ENCODE measurements at places on chromosomes 2 and 18. TPM values are rescaled to one million over a fixed set of nuclear protein-coding genes. Genes with fewer than 3 reads are reported as not detected.
A peak's percentile ranks its signal among the peaks of the same experiment; 100 is the strongest.

DNA sequence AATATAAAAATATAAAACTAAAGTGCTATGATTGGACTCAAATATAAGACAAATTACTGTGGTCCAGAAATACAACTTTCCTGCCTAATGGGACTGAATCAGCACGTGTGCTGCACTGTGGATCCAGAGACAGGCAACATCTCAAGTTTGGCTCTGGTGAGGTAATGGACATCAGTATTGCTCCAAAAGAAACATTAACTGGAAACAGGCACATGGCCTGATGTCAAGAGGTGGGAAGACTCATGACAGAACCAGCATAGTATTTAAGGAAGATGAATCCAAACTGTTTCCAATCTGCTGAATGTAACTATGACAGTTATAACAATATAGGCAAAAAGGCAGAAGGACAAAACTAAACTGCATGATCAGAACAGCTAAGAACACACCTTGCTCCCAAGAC lies 354.6 kb downstream of the FSIP2 start:
- H3K27me3 ChIP-seq, result no peaks in the 10 kb centered on the region
- DNase-seq, result no peak
- no peaks in the 10 kb centered on the region for H3K4me1 ChIP-seq
- H3K27ac ChIP-seq, result no peak overlapping the region

DNA sequence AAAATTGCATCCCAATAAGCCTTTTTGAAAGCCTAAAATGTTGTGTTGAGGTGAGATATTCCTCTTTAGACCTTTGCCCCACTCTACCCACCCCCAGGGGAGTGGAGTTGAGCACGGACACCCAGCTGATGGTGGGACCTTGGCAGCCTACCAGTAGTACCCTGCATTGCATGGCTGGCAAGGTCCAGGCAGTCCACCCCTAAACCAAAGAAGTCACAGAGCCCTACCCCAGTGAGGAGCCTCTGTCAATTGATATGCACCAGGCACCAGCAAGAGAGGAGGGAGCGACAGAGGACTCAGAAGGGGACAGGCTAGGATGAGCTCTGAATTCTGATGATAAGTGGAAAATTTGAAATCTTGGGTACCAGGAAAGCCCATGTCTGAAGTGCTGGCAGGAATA lies 38.6 kb downstream of the MARCO start:
- no peak overlapping the region for H3K4me3 ChIP-seq
- H3K27ac ChIP-seq, result no peak overlapping the region
- no peak for DNase-seq
- H3K4me1 ChIP-seq, result no peaks in the 10 kb centered on the region

GRCh38 chr18:6851480-6851879 lies 122.0 kb downstream of the ARHGAP28 start:
- H3K27me3 ChIP-seq, result no peaks in the 10 kb centered on the region
- H3K27ac ChIP-seq, result no peak overlapping the region
- H3K4me1 ChIP-seq, result no peaks in the 10 kb centered on the region
- H3K36me3 ChIP-seq, result peaks cover 38% of the 10 kb centered on the region

- H3K27me3 ChIP-seq, result no peaks in the 10 kb centered on the region
- H3K4me3 ChIP-seq, result no peak overlapping the region
- H3K27ac ChIP-seq, result no peak overlapping the region
- no peaks in the 10 kb centered on the region for H3K36me3 ChIP-seq
- no peaks in the 10 kb centered on the region for H3K4me1 ChIP-seq
These were observed 76.1 kb upstream of the NOSTRIN start for GRCh38 chr2:168726375-168726774.

GRCh38 chr2:158990397-158991214 lies 22.2 kb downstream of the TANC1 start:
- peak; percentile 95 for DNase-seq
- no peaks in the 10 kb centered on the region for H3K36me3 ChIP-seq

- DNase-seq, result no peak
- H3K27ac ChIP-seq, result no peak overlapping the region
- no peaks in the 10 kb centered on the region for H3K36me3 ChIP-seq
- no peak overlapping the region for H3K4me3 ChIP-seq
These were observed 283.0 kb downstream of the MEIS1 start for GRCh38 chr2:66717973-66718372.

- peaks cover 2% of the 10 kb centered on the region for H3K27me3 ChIP-seq
- DNase-seq, result no peak
- no peaks in the 10 kb centered on the region for H3K4me1 ChIP-seq
- H3K36me3 ChIP-seq, result no peaks in the 10 kb centered on the region
- H3K27ac ChIP-seq, result no peak overlapping the region
- H3K4me3 ChIP-seq, result no peak overlapping the region
These were observed 147.6 kb downstream of the LDLRAD4 start for GRCh38 chr18:13366131-13366530.

DNA sequence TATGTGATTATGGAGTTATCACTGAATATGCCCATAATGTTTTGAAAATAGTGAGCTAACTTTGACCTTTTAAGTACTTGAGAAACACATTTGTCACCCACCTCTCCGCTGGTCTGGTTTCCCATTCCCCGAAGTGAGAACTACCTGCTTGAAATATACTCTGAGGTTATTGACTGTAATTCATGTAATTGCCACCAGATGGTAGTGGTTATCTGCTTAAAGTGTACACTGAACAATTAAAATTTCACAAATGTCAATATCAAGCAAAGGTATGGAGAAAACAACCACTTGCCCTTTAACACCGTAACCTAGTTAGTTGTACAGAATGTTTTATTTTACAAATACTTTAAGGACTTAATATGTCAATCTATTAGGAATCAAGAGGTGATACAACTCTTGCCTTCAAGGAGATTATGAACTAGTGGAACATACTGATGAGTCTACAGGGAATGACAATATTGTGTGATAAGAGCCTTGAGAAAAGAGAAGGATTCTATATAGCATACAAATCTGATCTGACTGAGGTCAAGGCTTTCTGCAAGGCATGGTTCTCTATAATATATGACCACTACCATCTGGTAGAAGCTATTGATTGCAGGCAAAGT lies 316.8 kb upstream of the KCNH7 start:
- H3K4me3 ChIP-seq, result no peak overlapping the region
- H3K27ac ChIP-seq, result no peak overlapping the region
- H3K4me1 ChIP-seq, result peaks cover 8% of the 10 kb centered on the region
- no peaks in the 10 kb centered on the region for H3K27me3 ChIP-seq

DNA sequence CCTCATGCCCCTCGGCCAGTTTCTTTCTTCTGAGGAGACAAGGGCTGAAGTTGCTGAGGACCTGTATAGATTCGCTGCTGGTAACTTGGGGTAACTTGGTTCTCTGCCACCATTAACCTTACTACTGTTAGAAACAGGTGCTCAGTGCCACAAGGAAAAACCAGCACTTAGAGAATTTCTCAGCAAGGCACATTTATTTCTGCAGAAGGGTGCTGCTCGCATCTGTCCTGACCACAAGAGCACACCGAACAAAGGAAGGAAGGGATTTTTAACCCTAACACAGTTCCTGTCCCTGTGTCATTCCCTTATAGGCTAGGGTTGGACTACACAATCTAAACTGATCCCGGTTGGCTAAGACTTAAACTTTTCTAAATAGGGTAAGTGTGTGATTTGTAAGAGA lies 154.1 kb downstream of the SOCS6 start:
- H3K4me3 ChIP-seq, result no peak overlapping the region
- H3K27me3 ChIP-seq, result no peaks in the 10 kb centered on the region
- no peaks in the 10 kb centered on the region for H3K36me3 ChIP-seq
- no peak for DNase-seq
- no peaks in the 10 kb centered on the region for H3K4me1 ChIP-seq
- no peak overlapping the region for H3K27ac ChIP-seq

GRCh38 chr2:101330253-101330933 lies 21.9 kb upstream of the RNF149 start:
- no peaks in the 10 kb centered on the region for H3K27me3 ChIP-seq
- H3K4me1 ChIP-seq, result no peaks in the 10 kb centered on the region
- no peak for DNase-seq
- no peak overlapping the region for H3K4me3 ChIP-seq
- H3K27ac ChIP-seq, result no peak overlapping the region

- H3K27me3 ChIP-seq, result no peaks in the 10 kb centered on the region
- H3K4me3 ChIP-seq, result peak overlapping the region; percentile 39
- H3K4me1 ChIP-seq, result no peaks in the 10 kb centered on the region
- no peak for DNase-seq
- no peaks in the 10 kb centered on the region for H3K36me3 ChIP-seq
These were observed 912 bp upstream of the FBXO11 start for GRCh38 chr2:47907039-47907781.

GRCh38 chr18:916562-916961 lies 11.9 kb downstream of the ADCYAP1 start:
- no peaks in the 10 kb centered on the region for H3K36me3 ChIP-seq
- H3K4me3 ChIP-seq, result no peak overlapping the region
- no peak for DNase-seq
- no peak overlapping the region for H3K27ac ChIP-seq
- H3K27me3 ChIP-seq, result peaks cover 1% of the 10 kb centered on the region
- H3K4me1 ChIP-seq, result no peaks in the 10 kb centered on the region

The DNAH6 gene
- under 0.01 TPM for total RNA-seq

The VWC2L gene
- not detected for total RNA-seq

Measured in IMR-90 (cell line).